Amygdala (tissue), 56 donors: ENCODE measurements at places on chromosomes 12 and 14.

GRCh38 chr14:31057035-31057434, 30.9 kb upstream of the STRN3 start:
- no peak for DNase-seq

GRCh38 chr12:86367137-86367536, 110.9 kb upstream of the MGAT4C start:
- DNase-seq: no peak

- DNase-seq: no peak
Observed at GRCh38 chr14:96062010-96062409, 22.8 kb downstream of the C14orf132 start.

DNA sequence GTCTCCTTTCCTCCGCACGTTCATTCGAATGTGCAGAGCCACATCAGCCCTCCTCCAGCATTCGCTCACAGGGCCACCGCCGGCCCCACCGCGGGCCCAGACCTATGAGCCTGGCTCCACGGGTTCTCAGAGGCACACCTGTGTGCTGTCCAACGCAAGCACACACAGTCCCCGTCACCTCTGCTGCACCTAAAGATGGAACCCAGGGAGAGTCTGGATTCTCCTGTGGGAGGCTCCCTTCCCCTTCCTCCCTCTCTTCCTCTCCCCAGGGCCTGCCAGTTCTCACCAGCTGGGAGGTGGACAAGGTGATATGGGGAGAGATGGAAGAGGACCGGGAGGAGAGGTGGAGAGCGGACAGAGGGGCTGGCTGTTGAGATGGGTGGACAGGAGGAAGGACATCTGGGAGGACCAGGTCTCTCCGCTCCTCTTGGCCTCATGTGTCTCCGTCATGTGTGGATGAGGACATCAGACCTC, 4.9 kb upstream of the AQP6 start:
- no peak for DNase-seq

GRCh38 chr12:24560831-24561271, 388.1 kb downstream of the BCAT1 start:
- DNase-seq: no peak

DNA sequence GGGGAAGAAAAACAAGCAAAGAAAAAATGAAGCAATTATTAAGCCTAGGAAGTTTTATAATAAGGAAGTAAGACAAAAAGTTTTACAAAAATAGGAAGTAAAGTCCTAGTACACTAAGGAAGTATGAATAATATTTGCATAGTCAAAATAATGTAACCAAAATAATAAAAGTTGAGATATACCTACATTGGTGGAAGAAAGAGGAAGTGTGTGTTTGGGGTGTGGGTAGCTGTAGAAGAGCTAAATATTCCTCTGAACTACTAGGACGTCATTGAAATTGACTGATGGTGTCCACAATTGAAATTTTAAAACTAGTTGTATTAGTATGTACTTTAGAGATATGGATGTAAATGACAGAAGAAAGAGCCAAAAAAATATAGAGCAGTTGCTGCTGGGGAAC, 228.4 kb upstream of the OTX2 start:
- no peak for DNase-seq

GRCh38 chr12:127038152-127038551, 1228.8 kb upstream of the TMEM132C start:
- DNase-seq: no peak

DNA sequence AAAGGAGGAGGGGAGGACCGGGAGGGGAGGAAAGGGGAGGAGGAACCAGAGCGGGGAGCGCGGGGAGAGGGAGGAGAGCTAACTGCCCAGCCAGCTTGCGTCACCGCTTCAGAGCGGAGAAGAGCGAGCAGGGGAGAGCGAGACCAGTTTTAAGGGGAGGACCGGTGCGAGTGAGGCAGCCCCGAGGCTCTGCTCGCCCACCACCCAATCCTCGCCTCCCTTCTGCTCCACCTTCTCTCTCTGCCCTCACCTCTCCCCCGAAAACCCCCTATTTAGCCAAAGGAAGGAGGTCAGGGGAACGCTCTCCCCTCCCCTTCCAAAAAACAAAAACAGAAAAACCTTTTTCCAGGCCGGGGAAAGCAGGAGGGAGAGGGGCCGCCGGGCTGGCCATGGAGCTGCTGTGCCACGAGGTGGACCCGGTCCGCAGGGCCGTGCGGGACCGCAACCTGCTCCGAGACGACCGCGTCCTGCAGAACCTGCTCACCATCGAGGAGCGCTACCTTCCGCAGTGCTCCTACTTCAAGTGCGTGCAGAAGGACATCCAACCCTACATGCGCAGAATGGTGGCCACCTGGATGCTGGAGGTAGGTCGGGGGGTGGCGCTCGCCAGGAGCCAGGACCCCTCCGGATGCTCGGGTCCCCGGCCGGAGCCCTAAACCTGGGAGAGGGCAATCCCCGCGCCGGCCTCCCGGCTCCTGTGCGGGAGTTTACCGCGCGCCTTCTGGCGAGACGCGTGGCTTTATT, at the start of gene CCND2:
Gene CCND2 (plus strand): TSS at position 111 of the 744 bp plus-strand sequence. CDS start 279 bp downstream, at position 390.
- no peak for DNase-seq

DNA sequence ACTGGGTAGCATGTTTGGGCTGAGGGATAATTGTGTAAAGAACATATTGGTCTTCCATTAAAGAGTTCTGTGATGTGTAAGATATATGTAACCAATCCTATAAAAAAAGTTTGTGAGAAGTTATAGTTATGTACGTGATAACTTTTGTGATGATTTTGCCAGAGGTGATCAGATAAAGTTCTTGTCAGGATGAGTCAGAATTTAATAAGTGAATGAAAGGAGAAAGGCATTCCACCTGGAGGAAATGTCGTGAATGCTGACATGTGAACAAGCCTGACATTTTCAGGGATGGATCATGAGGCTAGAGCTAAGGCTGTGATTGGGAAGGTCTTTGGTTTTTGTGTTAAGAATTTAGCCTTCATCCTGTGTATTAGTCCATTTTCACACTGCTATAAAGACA, 241.5 kb downstream of the SNAPC1 start:
- DNase-seq: no peak
